ENCODE measurements at places on chromosomes 2 and 18.
A peak's percentile ranks its signal among the peaks of the same experiment; 100 is the strongest.

DNA sequence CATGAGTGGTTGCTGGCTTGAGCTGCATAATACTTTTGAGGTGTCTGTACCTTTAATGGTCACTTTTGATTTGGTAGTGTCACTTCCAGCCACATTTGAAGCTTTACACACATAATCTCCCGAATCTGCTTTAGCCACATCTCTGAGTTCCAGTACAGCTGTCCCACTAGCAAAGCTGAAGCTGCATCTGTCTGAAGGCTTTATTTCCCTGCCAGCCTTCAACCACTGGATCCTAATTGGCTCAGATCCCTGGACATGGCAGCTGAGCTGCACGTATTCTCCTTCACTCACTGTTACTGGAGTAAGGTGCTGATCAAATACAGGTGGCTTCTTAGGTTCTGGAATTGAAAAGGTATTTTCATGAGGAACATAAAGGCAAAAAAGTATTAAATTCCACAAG is 99.7 kb downstream of the TTN start:
- DNase-seq: no peak

DNA sequence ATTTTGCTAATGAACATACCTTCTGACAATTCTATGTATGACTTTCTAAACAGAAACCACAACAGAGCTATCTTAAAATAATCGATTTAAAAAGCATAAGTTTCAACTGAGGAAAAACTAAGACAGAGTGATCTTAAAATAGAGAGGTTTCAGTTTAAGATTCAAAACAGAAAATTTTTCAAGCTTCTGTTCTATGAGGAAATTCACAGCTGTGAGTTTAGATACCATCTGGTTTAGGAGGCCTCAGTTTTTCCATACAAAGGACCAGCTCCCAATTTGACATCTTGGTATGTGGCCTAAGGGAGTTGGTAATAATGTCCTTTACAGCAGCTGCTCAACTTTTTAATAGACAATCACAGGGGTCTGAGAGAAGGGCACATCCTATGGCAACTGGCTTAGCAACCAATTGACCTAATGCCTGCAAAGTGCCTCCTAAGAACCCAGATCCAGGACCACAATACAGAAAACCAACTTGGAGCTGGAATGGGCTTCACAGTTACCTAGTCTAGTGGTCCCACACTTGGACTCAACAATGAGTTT is 39.7 kb downstream of the MDH1 start:
- DNase-seq: no peak

DNA sequence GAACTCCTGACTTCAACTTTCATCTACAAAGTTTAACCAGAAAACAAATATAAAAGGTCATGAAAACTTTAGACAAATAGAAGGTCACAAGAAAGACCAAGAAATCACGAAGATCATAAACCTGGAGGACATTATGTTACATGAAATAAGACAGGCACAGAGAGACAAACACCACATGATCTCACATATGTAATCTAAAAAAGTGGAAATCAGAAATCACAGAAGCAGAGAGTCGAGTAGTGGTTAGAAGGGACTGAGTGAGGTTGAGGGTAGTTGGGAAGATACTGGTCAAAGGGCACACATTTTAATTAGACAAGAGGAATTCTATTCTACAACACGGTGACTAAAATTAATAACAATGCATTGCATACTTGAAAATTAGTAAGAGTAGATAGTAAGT is 1.4 kb downstream of the GCFC2 start:
- DNase-seq: no peak

DNA sequence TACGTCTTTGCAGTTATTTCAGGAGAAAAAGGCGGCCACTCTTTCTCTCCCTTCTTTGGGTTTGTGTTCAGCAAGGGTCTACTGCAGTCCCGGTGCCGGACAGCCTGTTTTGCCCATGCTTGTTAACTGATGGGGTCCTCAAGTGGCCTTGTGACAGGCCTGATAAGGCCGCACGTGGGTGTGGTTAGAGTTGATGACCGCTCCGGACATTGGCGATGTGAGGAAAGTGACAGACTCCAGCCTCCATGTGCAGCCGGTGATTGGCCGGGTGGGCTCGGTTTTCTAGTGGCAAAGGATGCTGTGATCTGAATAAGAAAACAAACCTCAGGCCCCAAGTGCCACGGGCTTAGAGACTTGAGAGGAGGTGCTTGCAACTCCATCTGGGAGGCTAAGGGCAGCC is 15.6 kb downstream of the HPCAL1 start:
- DNase-seq: no peak

GRCh38 chr2:232892843-232893242 is 22.8 kb downstream of the SNORC start:
- DNase-seq: no peak

DNA sequence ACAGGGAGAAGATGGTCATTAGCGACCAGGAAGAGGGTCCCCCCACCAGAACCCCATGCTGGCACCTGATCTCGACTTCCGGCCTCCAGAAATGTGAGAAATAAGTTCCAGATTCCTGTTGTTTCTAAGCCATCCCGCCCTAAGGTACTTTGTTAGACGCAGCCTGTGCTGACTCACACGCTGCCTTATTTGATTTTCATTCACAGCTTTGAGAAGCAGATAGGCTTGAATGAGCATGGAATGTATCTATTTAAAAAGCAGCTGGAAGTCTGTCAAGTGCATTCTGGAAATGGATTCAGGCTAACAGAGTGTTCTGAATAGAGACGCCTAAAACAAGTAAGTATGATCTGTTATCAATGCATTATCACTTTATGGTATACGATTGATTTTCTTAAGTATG is 8.3 kb upstream of the IL1R2 start:
- no peak for DNase-seq

DNA sequence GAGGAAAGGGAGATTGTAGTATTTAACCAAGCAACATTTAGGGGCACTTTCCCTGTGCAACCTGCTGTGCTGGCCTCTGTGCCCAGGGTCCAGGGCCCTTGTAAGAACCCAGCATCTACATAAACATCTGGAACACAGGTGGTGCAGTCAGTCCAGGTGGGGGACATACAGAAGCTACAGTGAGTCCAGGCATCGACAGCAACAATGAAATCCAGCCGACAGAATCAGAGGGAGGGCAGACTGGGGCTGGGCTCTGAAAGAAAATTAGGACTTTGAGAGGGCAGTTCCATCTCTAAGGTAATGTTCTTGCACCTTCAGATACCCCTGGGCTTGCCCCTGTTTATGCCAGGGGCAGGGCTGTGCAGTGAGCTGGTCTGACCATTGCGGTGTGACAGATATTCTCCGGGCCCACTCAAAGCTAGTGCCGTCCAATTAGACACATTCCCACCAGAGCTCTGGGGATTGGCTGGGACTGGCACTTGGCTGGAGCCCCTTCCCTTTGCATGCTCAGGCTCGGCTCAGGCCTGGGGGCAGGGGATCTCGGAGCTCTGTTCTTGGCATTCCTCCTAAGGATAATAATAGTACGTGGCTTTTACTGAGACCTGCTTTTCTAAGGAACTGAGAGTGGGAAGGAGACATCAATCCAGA is 5.4 kb downstream of the LBH start:
- DNase-seq: no peak

GRCh38 chr2:30721668-30722647 is 85.3 kb downstream of the CAPN13 start:
- no peak for DNase-seq

GRCh38 chr2:32715391-32715841 is 87.6 kb downstream of the TTC27 start:
- DNase-seq: no peak

- no peak for DNase-seq
These were observed 10.3 kb downstream of the KHK start for GRCh38 chr2:27096748-27097297.

GRCh38 chr2:69386360-69386759 is 667 bp downstream of the GFPT1 start:
- DNase-seq: no peak

GRCh38 chr2:203535078-203535783 is at the start of gene RAPH1:
TSS of gene RAPH1 (minus strand) at chr2:203535301. CDS start at chr2:203495353, 39,948 bp downstream.
- peak; percentile 41 for DNase-seq

DNA sequence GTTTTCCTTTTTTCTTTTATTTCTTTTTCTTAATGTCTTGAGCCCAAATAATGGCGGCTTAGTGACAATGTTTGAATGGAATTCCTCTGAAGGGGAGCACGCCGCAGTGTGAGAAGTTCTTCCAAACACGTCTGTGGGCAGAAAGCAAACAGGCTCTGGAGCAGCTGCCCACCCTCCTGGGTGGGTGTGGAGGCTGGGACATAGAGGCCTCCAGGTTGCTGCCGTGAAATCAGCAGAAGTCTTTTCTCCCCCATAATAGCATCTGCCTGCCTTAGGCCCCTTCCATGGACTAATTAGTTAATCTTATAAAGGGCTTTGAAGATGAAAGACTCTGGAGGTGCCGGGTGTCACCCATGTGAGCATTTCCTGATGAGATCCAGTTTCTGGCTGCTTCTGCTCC is 213.9 kb downstream of the SH3RF3 start:
- no peak for DNase-seq

Data from CD4-positive, alpha-beta T cell treated with Interleukin-2 at 100 ng/mL for 4 hours (primary cell).